Activated T-helper 2 cell treated with anti-CD3 and anti-CD28 coated beads, Interferon-gamma antibody, Interleukin-2, Interleukin-4, amounts not matched to agents 10 μg/mL and 5 μg/mL and 100 μg/mL, durations not matched to agents 14 hours and 24 hours and 36 hours (primary cell): ENCODE measurements at places on chromosomes 16 and 17. TPM values are rescaled to one million over a fixed set of nuclear protein-coding genes. Genes with fewer than 3 reads are reported as not detected.

DNA sequence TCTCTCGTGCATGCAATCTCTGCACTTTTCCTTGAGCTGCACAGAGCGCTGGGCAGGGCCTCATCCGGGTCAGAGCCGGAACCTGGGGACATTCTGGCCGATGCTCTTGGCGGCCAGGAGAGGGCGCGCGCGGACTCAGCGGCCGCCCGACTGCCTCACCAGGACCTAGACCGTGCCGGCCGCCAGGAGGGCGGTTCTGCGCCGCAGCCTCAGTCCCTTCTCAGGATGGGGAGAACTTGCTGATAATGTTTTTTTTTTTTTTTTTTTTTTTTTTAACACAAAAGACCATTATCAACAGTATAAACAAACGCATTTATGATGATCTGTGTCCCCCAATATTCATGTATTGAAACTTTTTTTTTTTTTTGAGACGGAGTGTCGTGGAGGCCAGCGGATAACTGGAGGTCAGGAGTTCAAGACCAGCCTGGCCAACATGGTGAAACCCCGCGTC, 8.1 kb upstream of the FLYWCH2 start:
- H3K27me3 ChIP-seq: peaks cover 3% of the 10 kb centered on the region
- H3K27ac ChIP-seq: no peak overlapping the region
- no peaks in the 10 kb centered on the region for H3K36me3 ChIP-seq
- H3K4me3 ChIP-seq: no peak overlapping the region

GRCh38 chr17:76921340-76922036, 53.3 kb downstream of the MGAT5B start:
- no peak overlapping the region for H3K27ac ChIP-seq
- no peaks in the 10 kb centered on the region for H3K36me3 ChIP-seq
- no peak for DNase-seq

DNA sequence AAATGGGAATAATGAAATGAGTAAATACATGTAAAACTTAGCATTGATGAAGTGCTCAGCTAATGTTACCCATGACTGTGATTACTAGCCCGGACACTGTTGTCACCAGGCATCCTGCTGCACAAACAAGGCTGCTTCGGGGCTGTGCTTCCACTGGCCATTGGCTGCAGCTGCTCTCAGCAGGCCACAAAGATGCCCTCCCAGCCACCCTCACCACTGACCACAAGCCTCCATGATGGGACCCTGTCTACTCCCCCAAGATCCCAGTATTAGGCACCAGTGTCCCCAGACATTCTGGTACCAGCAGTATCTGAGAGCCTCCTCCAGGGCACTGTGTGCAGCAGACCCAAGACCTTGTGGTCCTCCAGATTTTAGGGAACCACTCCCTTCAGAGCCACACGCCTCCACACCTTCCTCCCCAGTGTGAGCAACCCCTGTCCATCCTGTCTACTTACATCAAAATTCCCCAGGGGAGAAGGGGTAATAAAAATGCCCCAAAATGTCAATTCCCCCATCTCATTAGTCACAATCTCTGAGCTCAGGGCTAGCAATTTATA, 19.7 kb upstream of the NUP93 start:
- no peak for DNase-seq
- no peak overlapping the region for H3K27ac ChIP-seq
- H3K4me3 ChIP-seq: no peak overlapping the region
- H3K4me1 ChIP-seq: peaks cover 21% of the 10 kb centered on the region

GRCh38 chr16:3734758-3735221, 17.5 kb upstream of the TRAP1 start:
- H3K27ac ChIP-seq: no peak overlapping the region
- H3K36me3 ChIP-seq: peaks cover 73% of the 10 kb centered on the region
- DNase-seq: no peak
- no peaks in the 10 kb centered on the region for H3K4me1 ChIP-seq
- no peaks in the 10 kb centered on the region for H3K27me3 ChIP-seq

- H3K4me1 ChIP-seq: no peaks in the 10 kb centered on the region
- H3K36me3 ChIP-seq: no peaks in the 10 kb centered on the region
- H3K27me3 ChIP-seq: peaks cover 3% of the 10 kb centered on the region
- H3K4me3 ChIP-seq: no peak overlapping the region
- no peak for DNase-seq
- H3K27ac ChIP-seq: no peak overlapping the region
Measured at GRCh38 chr16:85151603-85152413, 39.5 kb upstream of the CIBAR2 start.

- H3K4me1 ChIP-seq: peaks cover 6% of the 10 kb centered on the region
- H3K27ac ChIP-seq: no peak overlapping the region
- peaks cover 76% of the 10 kb centered on the region for H3K36me3 ChIP-seq
- DNase-seq: no peak
Measured at GRCh38 chr16:24778671-24779070, 49.2 kb downstream of the TNRC6A start.

- no peaks in the 10 kb centered on the region for H3K36me3 ChIP-seq
- H3K4me1 ChIP-seq: no peaks in the 10 kb centered on the region
- no peak overlapping the region for H3K4me3 ChIP-seq
Measured at GRCh38 chr16:13084331-13084730, 182.9 kb downstream of the SHISA9 start.

DNA sequence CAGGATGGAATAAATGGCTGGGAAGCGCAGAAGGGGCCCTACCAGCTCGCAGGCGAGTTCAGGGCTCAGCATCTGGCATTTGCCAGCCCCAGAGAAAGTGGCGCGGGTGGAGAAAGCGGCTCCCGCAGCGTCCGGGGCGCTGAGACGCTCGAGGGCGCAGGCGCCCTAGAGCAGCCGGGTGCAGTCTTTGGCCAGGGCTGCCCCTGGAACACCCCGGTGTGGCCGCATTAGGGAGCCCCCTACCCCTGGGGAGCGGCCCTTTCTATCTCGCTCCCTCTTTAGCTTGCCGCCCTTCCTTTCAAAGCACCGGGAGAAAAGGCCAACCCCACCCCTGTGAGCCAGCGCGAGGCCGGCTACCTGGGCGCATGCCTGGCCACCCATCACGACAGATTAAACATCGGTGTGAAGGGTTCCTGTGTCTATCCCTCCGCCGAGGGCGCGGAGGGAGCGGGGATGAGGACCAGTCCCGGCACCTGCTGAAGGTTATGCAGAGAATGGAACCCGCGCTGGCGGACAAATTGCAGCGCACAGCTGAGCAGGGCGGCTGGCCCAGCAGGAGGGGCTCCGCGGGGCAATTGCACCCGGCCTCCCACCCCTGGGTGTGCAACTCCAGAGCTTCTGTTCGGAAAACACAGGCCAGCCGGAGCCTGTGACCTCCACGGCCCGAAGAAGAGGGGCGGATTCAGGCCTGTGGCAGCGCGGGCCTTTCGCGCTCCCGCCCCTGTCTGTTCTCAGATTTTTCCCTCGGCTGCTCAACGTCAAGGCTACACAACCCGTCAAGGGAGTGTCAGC, 15.6 kb upstream of the FOXF1 start:
- H3K27ac ChIP-seq: no peak overlapping the region
- H3K36me3 ChIP-seq: no peaks in the 10 kb centered on the region

DNA sequence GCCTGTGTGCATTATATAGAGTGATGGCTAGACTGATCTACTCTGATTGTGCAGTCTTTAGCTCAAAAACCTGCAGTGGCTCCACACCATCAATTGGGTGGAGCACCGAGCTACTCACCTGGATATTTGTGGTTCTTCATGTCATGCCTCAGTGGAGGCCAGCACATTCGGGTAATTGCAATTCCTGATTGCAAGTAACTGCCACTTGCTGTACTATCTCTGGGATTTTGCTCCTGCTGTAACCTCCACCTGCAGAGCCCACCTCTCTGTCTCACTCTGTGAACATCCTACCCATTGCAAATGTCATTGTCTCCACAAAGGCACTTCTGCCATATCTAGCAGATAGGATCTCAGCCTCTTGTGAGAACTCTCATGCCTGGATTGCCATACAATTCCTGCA, 1.7 kb upstream of the CCL1 start:
- no peak overlapping the region for H3K4me3 ChIP-seq
- H3K27me3 ChIP-seq: peaks cover 1% of the 10 kb centered on the region
- DNase-seq: no peak

DNA sequence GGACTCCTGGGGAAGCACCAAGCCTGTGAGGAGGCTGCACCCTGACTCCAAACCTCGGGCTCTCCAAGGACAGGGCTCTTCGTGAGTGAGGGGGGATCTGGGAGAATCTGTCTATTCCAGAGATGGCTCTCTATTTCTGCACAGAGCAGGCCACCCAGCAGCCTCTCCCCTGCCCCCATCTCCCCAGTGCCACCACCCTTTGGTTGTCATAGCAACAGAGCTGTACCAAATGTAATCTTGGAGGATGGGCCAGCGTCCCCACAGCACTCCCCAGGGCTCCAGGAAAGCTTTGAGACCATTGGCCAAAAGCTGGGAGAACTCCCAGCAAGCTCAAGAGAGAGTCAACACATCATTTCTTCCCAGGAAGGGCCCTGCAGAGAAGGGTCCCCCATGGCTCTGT, 49.3 kb downstream of the ABCC12 start:
- H3K27ac ChIP-seq: no peak overlapping the region
- no peak for DNase-seq
- no peak overlapping the region for H3K4me3 ChIP-seq
- H3K36me3 ChIP-seq: no peaks in the 10 kb centered on the region
- H3K27me3 ChIP-seq: peaks cover 7% of the 10 kb centered on the region
- H3K4me1 ChIP-seq: peaks cover 7% of the 10 kb centered on the region

DNA sequence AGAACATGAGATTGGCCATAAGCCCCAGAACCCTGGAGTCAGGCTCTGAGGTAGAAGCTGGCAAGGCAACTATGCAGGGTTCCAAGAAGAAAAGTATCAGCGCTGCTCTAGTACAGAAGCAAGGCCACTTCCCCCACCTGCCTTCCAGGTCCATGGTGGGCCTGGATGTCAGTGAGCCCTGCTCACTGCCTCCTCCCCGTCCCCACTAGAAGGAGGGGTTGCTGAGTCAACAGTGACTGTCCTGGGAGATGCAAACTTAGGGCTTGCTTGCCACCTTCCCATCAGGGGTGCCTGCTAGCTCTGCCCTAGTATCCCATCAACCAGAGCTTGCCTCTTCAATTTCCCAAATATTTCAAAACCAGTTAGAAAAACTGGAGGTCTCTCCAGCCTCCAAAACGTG, 29.6 kb upstream of the SREBF1 start:
- H3K36me3 ChIP-seq: peaks cover 3% of the 10 kb centered on the region
- DNase-seq: no peak
- no peaks in the 10 kb centered on the region for H3K27me3 ChIP-seq
- H3K4me3 ChIP-seq: no peak overlapping the region

DNA sequence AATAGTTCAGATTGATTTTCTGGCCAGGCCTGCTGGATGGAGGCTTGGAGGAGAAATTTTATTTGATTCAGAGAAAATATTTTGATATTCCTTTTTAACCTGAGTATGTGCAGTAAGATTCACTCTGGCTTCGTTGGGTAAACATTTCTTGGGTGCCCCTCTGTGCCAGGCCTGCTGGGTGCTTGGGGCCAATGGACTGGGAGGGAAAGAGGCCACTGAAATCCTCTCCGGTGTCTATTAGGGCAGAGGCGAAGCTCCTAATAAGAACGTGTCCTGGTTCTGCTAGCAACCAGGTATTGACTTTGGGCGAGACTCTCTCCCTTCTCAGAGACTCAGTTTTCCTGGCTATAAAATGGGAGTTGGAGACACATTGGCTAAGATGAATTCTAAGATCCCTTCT, 122.5 kb downstream of the CYLD start:
- H3K27ac ChIP-seq: no peak overlapping the region
- H3K4me3 ChIP-seq: no peak overlapping the region
- no peak for DNase-seq
- no peaks in the 10 kb centered on the region for H3K4me1 ChIP-seq

- no peak overlapping the region for H3K4me3 ChIP-seq
- H3K27ac ChIP-seq: no peak overlapping the region
- no peaks in the 10 kb centered on the region for H3K36me3 ChIP-seq
- DNase-seq: no peak
Measured at GRCh38 chr17:57859601-57860413, 10.0 kb upstream of the MRPS23 start.

DNA sequence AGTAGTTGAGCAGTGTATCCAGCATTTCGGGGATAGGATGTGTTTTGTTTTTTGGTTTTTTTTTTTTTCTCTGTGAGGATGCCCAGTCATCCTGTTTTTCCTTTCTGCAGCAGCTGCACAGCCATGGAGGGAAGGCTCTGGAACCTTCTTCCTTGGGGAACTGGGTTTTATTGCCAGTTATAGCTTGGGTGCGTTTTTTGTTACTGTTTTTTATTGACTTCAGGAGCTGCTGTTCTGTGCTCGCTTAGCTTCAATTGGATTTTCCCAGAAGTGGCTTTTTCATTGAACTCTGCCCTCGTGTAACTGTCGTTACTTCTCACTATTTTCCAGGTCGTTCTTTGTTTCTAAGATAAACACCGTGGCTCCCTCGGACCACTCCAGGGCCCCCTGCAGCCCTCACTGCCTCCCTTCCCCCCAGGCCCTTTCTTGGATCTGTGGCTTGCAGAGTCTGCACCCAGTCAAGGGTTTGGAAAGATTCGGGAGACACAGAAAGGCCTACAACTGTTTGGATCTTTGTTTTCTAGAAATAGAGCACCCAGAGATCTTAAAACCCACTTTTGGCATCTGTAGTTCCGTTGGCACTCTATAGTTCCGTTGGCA, 119.7 kb upstream of the CACNG5 start:
- peaks cover 30% of the 10 kb centered on the region for H3K4me1 ChIP-seq
- peaks cover 61% of the 10 kb centered on the region for H3K36me3 ChIP-seq
- H3K27ac ChIP-seq: peak overlapping the region; percentile 2
- no peak overlapping the region for H3K4me3 ChIP-seq
- H3K27me3 ChIP-seq: no peaks in the 10 kb centered on the region
- no peak for DNase-seq

GRCh38 chr17:58329035-58329809, 627 bp upstream of the TSPOAP1 start:
- H3K4me1 ChIP-seq: peaks cover 21% of the 10 kb centered on the region
- peak overlapping the region; percentile 99 for H3K4me3 ChIP-seq
- no peaks in the 10 kb centered on the region for H3K27me3 ChIP-seq
- H3K27ac ChIP-seq: peak overlapping the region; percentile 88

GRCh38 chr16:1154291-1154886, 1.5 kb downstream of the CACNA1H start:
- H3K4me1 ChIP-seq: no peaks in the 10 kb centered on the region
- H3K36me3 ChIP-seq: no peaks in the 10 kb centered on the region
- no peak overlapping the region for H3K4me3 ChIP-seq
- peaks cover 13% of the 10 kb centered on the region for H3K27me3 ChIP-seq

GRCh38 chr16:49639739-49640431, 216.0 kb downstream of the ZNF423 start:
- H3K4me1 ChIP-seq: no peaks in the 10 kb centered on the region
- H3K36me3 ChIP-seq: no peaks in the 10 kb centered on the region
- H3K27ac ChIP-seq: no peak overlapping the region
- no peaks in the 10 kb centered on the region for H3K27me3 ChIP-seq
- DNase-seq: no peak

- peak overlapping the region; percentile 66 for H3K27ac ChIP-seq
- no peak overlapping the region for H3K4me3 ChIP-seq
- H3K36me3 ChIP-seq: peaks cover 51% of the 10 kb centered on the region
Measured at GRCh38 chr16:11126399-11127054, 129.5 kb downstream of the SOCS1 start.

The KIF18B gene
- 46.7 and 47.1 TPM in 2 replicates for total RNA-seq

The ADCY9 gene
- total RNA-seq: 6.0 and 7.7 TPM in 2 replicates

The ZNF597 gene
- total RNA-seq: 1.8 and 1.9 TPM in 2 replicates

The OR1A1 gene
- not detected in 2 replicates for total RNA-seq

The C17orf100 gene
- total RNA-seq: 1.5 and 2.0 TPM in 2 replicates

The SUPT6H gene
- 97.5 and 102 TPM in 2 replicates for total RNA-seq
